Naive thymus-derived CD4-positive, alpha-beta T cell (primary cell): ENCODE measurements at places on chromosomes 16 and 17. TPM values are rescaled to one million over a fixed set of nuclear protein-coding genes. Genes with fewer than 3 reads are reported as not detected.

GRCh38 chr17:56739376-56739775 is 94.3 kb downstream of the C17orf67 start:
- no peak for DNase-seq

GRCh38 chr17:14780097-14780651 is 479.3 kb downstream of the HS3ST3B1 start:
- DNase-seq = no peak

DNA sequence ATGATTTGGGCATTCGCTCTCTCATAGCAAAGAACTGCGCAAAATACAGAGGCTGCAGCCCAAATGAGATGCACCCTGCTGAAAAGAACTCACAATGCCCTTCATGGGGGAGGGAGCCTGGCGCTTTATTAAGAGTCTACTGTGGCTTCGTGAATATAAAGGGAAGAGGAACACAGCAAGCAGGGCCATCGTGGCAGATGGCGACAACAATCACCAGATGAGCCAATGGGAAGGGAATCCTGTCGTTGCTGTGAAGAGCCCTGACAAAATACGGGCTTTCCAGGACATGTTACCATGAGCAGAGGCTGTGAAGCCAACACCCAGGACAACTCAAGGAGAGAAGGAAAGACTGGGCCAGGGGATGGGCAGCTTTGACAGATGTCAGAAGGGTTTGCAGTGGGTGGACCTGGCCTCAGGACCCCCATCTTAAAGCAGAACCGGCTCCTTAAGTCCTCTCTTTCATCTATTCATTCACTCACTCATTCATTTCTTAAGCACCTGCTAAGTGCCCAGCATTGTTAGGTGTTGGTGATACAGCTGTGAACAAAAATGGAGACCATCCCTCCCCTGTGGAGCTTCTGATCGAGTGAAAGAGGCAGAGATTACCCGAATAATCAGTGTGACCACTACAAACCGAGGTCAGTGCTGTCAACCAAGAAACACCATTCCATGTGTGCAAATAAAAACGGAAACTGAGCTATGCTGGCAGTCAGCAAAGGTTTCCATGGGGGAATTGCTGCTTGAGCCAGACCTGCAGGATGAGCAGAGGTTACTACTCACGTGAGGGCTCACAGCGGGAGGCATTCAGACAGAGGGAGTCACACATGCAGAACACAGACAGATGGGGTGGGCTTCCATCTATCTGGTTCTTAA is 125.8 kb downstream of the DYNLRB2 start:
- no peak for DNase-seq

DNA sequence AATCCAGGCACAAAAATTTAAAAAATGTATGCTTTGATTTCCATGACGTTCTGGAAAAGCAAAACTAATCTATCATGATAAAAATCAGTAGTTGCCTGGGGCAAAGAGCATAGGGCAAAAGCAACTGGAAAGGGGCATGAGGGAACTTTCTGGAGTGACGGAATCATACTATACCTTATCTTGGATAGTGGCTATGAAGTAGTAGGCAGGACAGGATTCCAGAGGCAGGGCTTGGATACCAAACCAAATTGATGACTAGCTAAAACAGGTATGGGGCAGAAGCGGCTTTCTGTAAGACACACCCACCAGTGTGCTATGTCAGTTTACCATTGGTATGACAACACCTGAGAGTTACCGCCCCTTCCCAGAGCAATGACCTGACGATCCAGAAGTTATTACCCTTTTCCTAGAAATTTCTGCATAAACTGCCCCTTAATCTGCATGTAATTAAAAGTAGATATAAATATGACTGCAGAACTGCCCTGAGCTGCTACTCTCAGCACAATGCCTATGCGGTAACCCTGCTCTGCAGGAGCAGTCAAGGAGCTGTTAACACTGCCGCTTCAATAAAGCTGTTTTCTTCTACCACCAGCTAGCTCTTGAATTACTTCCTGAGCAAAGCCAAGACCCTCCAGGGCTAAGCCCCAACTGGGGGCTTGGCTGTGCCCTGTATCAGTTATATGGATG is 56.7 kb downstream of the CFDP1 start:
- no peak for DNase-seq

GRCh38 chr16:57994778-57995177 is 5.7 kb downstream of the ZNF319 start:
- DNase-seq = no peak

GRCh38 chr17:42547698-42548069 is 5.0 kb upstream of the HSD17B1 start:
- DNase-seq = no peak

The RHBDF1 gene
- polyA plus RNA-seq = not detected

DNA sequence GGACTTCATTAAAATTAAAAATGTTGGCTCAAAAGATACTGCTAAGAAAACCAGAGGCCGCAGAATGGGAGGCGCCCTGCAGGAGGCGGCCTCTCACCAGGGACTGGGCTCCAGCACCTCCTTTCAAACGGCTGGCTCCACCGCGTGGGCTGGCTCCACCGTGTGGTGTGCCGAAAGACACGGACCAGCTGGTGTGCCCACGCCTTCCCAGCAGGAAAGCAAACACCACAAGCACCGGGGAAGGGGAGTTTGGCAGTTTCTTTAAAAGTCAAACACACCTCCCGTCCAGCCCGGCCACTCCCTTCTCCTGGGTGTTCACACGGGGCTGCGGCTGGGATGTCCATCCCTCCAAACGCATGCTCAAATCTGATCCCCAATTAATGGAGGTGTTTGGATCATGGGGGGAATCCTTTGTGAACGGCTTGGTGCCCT is 13.9 kb downstream of the HAGH start:
- peak; percentile 52 for DNase-seq

- DNase-seq = no peak
Observed at GRCh38 chr16:16093628-16094332, 129.5 kb downstream of the ABCC6 start.

GRCh38 chr16:4825196-4825595 is 21.9 kb downstream of the GLYR1 start:
- no peak for DNase-seq

The TSPOAP1 gene
- 1.5 TPM for polyA plus RNA-seq

- DNase-seq = no peak
Observed at GRCh38 chr17:12122075-12122474, 101.4 kb downstream of the MAP2K4 start.

- peak; percentile 55 for DNase-seq
Observed at GRCh38 chr16:56643080-56643778, 4.8 kb downstream of the MT1A start.

The ZFP90 gene
- 33.1 TPM for polyA plus RNA-seq

DNA sequence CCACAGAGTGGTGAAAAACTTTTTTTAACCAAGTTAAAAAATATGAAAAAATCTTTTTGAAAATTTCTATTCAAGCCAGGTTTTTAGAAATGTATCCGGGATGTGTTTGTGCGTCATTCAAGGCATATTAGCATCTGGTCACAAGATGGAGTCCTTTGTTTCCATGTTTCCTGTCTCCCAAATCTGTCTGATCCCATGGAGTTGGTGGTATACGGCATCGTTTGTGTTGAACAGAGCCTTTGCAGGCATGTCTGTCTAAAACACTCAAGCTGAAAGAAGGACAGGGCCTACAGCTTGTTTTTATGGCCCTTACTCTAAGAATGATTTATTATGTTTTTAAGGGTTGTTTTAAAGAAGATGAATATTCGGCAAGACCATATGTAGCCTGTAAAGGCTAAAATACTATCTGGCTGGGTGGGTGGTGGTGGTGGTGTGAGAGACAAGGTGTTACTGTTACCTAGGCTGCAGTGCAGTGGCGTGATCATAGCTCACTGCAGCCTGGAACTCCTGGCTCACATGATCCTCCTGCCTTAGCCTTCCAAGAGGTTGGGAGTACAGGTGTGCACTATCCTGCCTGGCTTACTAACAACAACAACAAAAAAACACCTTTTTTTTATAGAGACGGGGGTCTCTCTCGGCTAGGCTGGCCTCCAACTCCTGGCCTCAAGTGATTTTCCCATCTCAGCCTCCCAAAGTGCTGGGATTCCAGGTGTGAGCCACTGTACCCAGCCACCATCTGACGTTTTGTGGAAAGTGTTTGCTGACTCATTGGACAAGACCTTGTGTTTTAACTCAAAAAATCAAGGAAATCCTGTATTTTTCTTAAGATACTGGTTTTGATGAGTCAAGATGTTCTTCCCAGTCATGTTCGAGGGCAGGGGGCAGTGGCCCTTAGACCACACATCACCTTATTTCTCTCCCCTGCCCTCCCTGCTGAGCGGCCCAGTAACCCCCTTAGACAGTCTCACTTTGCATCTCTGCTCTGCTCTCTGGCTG is 52.2 kb downstream of the NDE1 start:
- DNase-seq = no peak

DNA sequence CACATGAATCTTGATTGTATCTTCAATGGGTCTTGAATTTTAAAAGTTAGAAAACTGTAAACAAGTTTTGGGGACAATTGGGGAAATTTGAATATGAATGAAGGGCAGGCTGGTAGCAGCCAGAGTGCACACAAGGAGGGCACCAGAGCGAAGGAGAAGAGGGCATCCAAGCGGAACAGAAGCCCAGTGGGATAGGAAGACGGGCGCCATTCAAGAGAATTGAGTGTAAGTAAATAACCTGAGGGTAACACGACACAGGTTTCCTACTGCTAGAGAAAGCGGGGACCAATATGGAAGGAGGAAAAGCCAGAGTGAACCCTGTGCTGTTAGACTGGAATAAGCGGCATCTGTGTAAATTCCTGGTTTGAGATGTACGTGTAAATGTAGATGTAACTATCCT is 115.1 kb upstream of the CCL2 start:
- DNase-seq = no peak

- DNase-seq = no peak
Observed at GRCh38 chr16:12546918-12547607, 256.6 kb downstream of the CPPED1 start.

The DLX3 gene
- polyA plus RNA-seq = not detected

DNA sequence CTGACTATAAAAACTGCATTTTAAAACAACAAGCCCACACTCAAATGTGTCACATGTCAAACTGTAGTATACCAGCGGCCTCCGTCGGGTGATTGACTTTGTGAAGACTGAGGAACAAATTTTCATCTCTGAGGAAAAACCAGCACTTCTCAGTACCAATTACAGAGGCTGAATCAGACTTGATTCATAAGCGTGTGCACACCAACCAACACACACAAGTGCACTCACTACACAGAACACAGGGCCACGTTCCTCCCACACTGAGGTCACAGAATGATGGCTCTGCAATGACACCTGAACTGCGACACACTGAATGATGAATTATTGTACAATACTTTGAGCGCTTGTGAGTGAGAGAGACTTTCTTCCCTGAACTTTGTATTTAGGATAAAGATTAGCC is 29.6 kb downstream of the XPO6 start:
- peak; percentile 21 for DNase-seq

GRCh38 chr16:82027629-82028064 is 7.4 kb upstream of the HSD17B2 start:
- DNase-seq = no peak

The HSDL1 gene
- 12.2 TPM for polyA plus RNA-seq

The ARHGAP44 gene
- 0.09 TPM for polyA plus RNA-seq

- no peak for DNase-seq
Observed at GRCh38 chr16:86578611-86579267, 390 bp downstream of the FOXL1 start.

The FGF11 gene
- polyA plus RNA-seq = 0.09 TPM

- no peak for DNase-seq
Observed at GRCh38 chr17:39599004-39599664, 8.6 kb downstream of the NEUROD2 start.
